Neural crest cell (in vitro differentiated cells): ENCODE measurements at places on chromosomes 3 and 15. TPM values are rescaled to one million over a fixed set of nuclear protein-coding genes. Genes with fewer than 3 reads are reported as not detected.

Gene PDZRN3
- 11.3 and 12.2 TPM in 2 replicates for total RNA-seq

Gene CHD2
- 93.4 and 103 TPM in 2 replicates for total RNA-seq

Gene RASGRF1
- total RNA-seq, result 0.16 and 0.55 TPM in 2 replicates

Gene AHSG
- total RNA-seq, result 0.30 TPM in 1 of 2 replicates, not detected in the other

GRCh38 chr15:63093486-63094205 is 28.0 kb upstream of the LACTB start:
- peaks cover 9% of the 10 kb centered on the region for H3K4me1 ChIP-seq
- no peak overlapping the region for H3K27ac ChIP-seq
- H3K4me3 ChIP-seq, result no peak overlapping the region
- no peaks in the 10 kb centered on the region for H3K36me3 ChIP-seq
- H3K27me3 ChIP-seq, result no peaks in the 10 kb centered on the region

- peaks cover 34% of the 10 kb centered on the region for H3K4me1 ChIP-seq
- peak; percentile 40 for DNase-seq
- H3K36me3 ChIP-seq, result peaks cover 12% of the 10 kb centered on the region
- peak overlapping the region; percentile 92 for H3K27ac ChIP-seq
- no peaks in the 10 kb centered on the region for H3K27me3 ChIP-seq
Observed at GRCh38 chr3:184176377-184177330, 2.0 kb downstream of the AP2M1 start.

DNA sequence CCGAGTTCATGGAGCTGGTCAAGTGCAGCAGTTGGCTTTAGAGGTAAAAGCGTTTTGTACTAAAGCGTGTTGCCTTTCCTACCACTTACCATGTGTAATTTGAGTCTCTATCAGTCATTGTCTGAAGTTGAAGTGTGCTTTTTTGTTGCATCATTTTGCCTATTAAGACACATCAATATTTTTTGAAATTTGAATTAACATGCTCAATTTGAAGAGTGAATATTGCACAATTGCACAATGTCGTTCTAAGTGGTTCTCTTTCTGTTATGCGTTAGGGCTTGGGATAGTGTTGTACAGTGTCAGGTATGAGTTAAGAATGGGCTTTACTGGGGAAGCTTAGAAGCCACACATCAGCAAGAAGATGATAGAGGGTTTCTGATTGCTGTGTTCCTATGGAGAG is 84.0 kb upstream of the ACKR4 start:
- no peak overlapping the region for H3K4me3 ChIP-seq
- no peak overlapping the region for H3K27ac ChIP-seq
- no peaks in the 10 kb centered on the region for H3K4me1 ChIP-seq

- no peak overlapping the region for H3K27ac ChIP-seq
- H3K4me3 ChIP-seq, result no peak overlapping the region
- no peaks in the 10 kb centered on the region for H3K27me3 ChIP-seq
- H3K4me1 ChIP-seq, result peaks cover 4% of the 10 kb centered on the region
Observed at GRCh38 chr15:52738311-52738710, 51.8 kb downstream of the ONECUT1 start.

DNA sequence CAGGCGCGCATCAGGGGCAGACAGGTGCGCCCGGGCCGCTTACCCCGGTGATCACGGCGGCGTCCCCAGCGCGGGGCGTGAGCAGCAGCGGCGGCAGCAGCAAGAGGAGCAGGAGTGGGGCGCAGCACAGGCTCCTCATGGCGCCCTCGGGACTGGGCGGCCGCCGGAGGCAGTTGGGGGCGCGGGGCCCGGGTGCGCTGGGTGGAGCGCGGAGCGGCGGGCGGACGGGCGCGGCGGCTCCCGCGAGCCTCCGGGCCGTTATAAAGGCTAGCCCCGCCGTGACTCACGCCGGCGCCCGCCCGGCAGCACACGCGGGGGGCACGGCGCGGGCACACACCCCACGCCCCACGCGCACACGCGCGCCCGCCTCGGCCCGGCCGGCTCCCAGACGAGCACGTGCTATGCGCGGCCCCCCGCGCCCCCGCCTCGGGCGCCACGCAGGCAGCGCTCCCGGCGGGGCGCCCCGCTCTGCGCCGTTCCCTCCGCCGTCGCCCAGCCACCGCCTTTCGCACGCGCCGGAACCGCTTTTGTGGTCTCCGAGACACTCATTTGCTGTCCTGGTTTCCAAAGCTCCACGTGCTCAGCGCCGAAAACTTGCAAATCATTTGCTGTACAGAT is at the start of gene PROK2:
PROK2 (minus strand) TSS at position 235 of the 618 bp plus-strand sequence; CDS start at position 139, 96 bp downstream.
- peak within 1 kb of the TSS; percentile 83 for H3K4me3 ChIP-seq
- H3K36me3 ChIP-seq, result no peaks in the 10 kb centered on the region
- H3K4me1 ChIP-seq, result peaks cover 23% of the 10 kb centered on the region
- peaks cover 88% of the 10 kb centered on the region for H3K27me3 ChIP-seq

- DNase-seq, result no peak
- H3K27me3 ChIP-seq, result no peaks in the 10 kb centered on the region
- no peak overlapping the region for H3K27ac ChIP-seq
- H3K4me3 ChIP-seq, result no peak overlapping the region
Observed at GRCh38 chr3:108970561-108970960, 16.9 kb upstream of the GUCA1C start.

DNA sequence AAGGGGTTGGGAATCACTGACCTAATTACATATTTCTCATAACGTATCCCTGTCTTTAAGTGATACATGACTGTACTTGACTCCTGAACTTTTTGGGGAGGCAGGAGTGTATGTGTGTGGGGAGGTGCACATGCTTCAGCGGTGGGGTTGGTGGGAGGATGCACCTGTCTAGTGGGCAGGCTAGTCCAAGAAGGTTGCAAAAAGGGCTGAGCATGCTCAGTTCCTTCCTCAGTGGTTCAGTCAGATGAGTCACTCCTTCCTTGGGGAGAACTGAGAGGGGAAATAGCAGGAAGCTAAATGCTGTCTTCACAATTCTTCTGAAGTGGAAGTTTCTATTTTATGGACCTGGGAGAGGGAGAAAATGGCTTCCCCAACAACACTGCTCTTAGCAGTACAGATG is 24.6 kb upstream of the AP4E1 start:
- no peak for DNase-seq
- no peak overlapping the region for H3K27ac ChIP-seq
- no peaks in the 10 kb centered on the region for H3K36me3 ChIP-seq
- peaks cover 4% of the 10 kb centered on the region for H3K4me1 ChIP-seq
- H3K27me3 ChIP-seq, result no peaks in the 10 kb centered on the region

DNA sequence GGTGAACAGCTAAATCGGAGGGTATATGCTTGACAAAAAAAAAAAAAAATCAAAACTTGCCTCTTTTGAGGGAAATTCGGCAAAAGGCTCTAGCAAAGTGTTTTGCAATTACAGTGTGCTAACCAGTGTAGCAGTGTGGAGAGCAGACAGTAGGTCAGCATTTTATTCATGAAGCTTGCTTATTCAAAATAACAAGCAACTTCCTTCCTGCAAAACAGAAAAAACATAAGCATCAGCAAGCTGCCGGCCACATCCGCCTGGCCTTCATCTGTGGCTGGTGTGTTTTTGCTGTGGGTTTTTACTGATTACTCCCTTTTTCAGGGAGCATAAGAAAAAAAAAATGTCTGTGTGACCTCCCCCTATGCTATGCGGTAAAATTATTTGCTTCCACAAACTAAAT is 434.1 kb downstream of the OCA2 start:
- H3K4me3 ChIP-seq, result no peak overlapping the region
- no peaks in the 10 kb centered on the region for H3K36me3 ChIP-seq
- no peak overlapping the region for H3K27ac ChIP-seq
- no peak for DNase-seq
